ENCODE measurements at places on chromosomes 16 and 17.
A peak's percentile ranks its signal among the peaks of the same experiment; 100 is the strongest.

DNA sequence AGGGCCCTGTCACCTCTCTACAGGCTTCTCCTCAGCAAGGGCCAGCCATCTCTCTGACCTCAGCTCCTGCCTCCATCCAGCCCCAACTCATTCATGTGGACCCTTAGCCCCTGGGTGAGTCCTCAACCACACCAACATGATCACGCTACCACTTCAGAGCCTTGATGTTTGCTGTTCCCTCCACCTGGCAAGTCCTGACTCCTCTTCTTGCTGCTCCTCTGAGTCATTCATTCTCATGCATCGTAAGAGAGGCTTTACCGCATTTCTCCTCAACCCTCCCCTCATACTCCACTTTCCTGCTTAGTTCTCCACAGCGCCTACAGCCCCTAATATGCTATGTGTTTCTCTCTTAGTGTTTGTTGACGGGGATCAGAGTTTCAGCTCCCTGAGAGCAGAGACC, 99.9 kb downstream of the C17orf67 start:
- DNase-seq = no peak

GRCh38 chr16:71293919-71294318, 4.7 kb upstream of the CMTR2 start:
- DNase-seq = no peak

- DNase-seq = no peak
These were observed 28.1 kb upstream of the MLYCD start for GRCh38 chr16:83870830-83871229.

DNA sequence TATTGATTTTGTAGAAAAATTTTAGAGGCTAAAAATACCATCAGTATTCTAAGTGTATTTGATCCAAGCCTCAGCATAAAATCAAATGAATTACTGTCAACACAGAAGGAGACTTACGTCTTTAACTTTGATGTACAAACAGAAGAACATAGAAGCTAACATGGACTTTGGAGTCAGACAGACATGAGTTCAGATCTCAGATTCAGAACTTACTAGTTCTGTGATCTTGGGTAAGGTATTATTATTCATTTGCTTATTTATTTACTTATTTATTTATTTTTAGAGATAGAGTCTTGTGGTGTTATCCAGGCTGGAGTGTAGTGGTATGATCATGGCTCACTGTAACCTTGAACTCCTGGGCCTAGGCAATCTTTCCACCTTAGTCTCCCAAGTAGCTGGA, 4.0 kb upstream of the SLFN12L start:
- DNase-seq = no peak

- DNase-seq = no peak
These were observed 1.5 kb downstream of the PITPNM3 start for GRCh38 chr17:6554871-6555330.

- DNase-seq = no peak
These were observed 686 bp downstream of the MLST8 start for GRCh38 chr16:2205967-2206313.

GRCh38 chr17:46943501-46944393, 20.8 kb downstream of the GOSR2 start:
- DNase-seq = peak; percentile 70

Data from putamen (tissue), 1 donor.